ENCODE measurements at places on chromosomes 7 and 10. TPM values are rescaled to one million over a fixed set of nuclear protein-coding genes. Genes with fewer than 3 reads are reported as not detected.

PTPN12 gene
- polyA plus RNA-seq, result 36.6 TPM

- no peak for DNase-seq
Observed at GRCh38 chr10:118805146-118805545, 50.4 kb upstream of the CACUL1 start.

FZD8 gene
- 4.1 TPM for polyA plus RNA-seq

JCAD gene
- polyA plus RNA-seq, result 0.64 TPM

LRRTM3 gene
- not detected for polyA plus RNA-seq

DNA sequence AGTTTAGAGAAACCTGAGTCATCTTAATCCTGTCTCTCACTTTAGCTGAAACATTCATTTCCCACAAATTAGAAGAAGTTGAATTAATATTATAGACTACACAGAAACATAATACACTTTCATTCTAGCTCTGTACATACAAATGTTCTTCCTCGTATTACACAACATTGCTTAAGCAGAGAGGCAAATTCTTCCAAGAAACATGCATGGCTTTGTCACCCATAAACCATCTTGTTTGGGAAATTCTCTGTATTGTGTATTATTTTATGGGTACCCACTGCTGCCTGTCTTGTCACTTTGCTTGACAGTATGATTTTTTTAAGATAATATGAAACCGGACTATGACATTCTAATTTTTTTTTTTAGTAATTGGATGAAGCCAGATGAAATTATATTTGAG lies 104.0 kb downstream of the SRI start:
- no peak for DNase-seq
